Stimulated activated CD8-positive, alpha-beta memory T cell treated with anti-CD3 and anti-CD28 coated beads, Interleukin-4, amount 100 ng/mL, for 24 hours (primary cell): ENCODE measurements at places on chromosomes 11 and 22.
A peak's percentile ranks its signal among the peaks of the same experiment; 100 is the strongest.

DNA sequence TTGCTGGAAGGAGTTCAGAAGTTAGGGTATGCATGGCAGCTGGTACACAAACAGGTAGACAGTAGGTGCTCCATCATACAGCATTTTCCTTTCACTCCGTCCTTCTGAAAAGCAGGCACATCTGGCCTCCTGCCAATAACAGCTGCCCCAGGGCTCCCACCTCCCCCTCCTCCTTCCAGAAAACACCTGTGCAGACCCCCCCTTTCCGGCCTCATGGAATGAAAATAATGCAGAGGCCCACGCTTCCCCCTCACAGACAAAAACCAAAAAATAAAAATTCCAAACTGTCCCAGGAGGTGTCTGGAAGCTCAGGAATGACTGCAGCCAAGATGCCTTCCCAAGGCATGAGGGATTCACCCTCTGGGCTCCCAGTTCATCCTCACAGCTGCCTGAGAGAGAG is 185.5 kb downstream of the MN1 start:
- no peak for DNase-seq

- DNase-seq = no peak
These were observed 4.3 kb downstream of the BCO2 start for GRCh38 chr11:112179601-112180000.

GRCh38 chr11:123796226-123796625 is 9.9 kb downstream of the OR6M1 start:
- no peak for DNase-seq

- no peak for DNase-seq
These were observed 1473.6 kb downstream of the BRD1 start for GRCh38 chr22:48354096-48354495.

- DNase-seq = no peak
These were observed 295.6 kb downstream of the CASP12 start for GRCh38 chr11:104602643-104603042.

DNA sequence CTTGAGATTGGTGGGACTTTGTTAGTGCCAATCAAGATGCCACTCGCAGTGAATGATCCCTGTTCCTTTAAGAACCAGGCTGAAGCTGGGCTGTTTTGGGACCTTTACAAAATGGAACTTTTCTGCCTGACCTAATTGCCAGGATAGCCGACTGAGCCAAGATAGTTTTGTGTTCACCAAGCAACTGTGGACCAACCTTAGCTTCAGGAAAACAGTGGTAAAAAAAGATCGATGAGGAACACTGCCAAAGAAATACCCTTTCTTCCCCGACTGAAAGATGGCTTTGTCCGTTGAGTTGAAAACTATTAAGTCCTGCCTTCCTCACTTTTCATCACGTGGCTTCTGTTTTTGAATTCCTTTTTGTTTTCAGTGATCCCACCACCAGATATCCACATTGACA is 157.9 kb upstream of the SORL1-AS1 start:
- no peak for DNase-seq

DNA sequence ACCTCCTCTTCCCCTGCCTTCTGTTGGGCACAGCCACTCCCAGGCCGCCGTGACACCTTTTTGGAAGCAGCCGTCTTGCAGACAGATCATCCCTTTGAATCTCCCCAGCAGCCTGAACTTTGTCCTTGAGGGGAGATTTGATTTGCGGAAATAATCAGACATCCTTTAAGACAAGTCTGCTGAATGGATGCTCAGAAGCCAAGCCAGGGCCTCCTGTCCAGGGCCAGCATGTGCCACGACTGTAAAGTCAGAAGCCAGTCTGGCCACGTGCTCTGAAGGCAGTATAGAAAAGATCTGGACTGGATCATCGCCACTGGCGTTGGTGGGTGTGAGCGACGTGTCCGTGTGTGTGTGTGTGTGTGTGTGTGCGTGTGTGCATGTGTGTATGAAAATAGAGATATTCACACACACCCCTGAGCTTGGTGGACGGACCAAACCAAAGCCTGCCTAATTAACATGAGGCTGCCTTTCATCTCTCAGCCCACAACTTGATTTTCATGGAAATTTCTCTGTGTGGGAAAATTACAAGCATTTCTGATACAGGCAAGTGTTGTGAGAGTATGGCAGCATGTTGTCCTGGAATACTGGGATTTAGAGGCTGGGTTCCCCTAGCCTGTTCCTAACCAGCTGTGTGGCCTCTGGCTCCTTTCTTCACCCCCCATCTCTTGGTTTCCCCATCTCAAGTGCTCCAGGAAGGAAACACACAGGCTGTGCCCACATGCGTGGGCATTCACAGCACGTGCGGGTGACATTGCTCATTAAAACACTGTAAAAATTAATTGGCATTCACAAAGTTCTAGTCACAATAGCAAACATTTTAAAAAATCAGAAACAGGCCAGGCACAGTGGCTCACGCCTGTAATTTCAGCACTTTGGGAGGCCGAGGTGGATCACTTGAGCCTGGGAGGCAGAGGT is 61.8 kb upstream of the WNT7B start:
- no peak for DNase-seq

DNA sequence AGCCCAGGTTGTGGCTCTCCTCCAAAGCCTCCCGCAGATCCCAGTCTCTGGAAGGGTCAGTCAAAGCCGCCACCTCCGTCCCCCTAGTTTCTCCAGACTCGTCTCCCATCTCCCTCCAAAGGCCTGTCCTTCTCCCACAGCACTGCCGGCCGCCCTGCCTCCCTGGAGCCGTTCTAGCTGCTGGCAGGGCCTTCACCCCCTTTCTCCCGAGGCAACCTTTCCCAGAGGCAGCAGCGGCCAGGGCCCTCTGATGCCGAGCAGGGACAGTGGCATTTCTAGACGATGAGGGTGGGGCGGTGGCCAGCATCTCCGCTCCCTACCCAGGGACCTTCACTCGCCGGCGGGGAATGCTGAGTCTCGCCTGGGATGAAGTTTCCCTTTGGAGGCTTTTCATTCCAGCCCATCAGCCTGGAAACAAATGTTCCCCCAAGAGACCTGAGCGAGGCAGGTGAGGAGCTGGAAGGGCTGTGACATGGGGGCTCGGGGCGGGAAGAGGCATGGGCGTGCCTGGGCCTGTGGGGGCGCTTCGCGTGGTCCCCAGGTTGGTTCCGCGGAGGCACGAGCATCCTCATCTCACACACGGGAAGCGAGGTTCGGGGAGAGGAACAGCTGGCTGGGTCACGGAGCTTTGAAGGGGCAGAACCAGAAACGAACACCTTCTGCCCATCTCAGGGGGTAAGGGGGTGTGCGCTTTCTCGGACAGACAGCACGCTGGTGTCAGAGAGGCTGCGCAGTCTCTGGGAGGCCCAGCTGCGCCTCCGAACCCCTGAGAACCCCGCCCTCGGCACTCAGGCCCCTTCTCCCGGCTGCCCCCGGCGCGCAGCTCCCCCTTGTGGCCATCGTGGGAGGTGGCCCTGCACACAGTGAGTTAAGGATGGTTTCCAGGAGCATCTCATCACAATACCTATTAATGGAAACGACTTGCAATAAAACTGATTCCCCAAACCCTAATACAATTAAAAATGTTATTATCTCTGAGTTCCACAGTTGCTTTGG is 18.1 kb upstream of the KLHL35 start:
- peak; percentile 30 for DNase-seq

GRCh38 chr22:38018938-38019827 is 34.8 kb upstream of the SOX10 start:
- no peak for DNase-seq

- DNase-seq = no peak
These were observed 13.2 kb downstream of the EMID1 start for GRCh38 chr22:29218758-29219408.

GRCh38 chr11:83070731-83071566 is 748 bp downstream of the RAB30 start:
- DNase-seq = peak; percentile 17

- no peak for DNase-seq
These were observed 259.5 kb upstream of the CCDC90B start for GRCh38 chr11:83545494-83546260.

GRCh38 chr22:35313311-35314121 is 13.8 kb downstream of the TOM1 start:
- no peak for DNase-seq

GRCh38 chr11:68749229-68750123 is 1.8 kb downstream of the TESMIN start:
- no peak for DNase-seq

- no peak for DNase-seq
These were observed 19.6 kb downstream of the KCTD21 start for GRCh38 chr11:78168539-78169477.

GRCh38 chr11:35166369-35167360 is 27.7 kb downstream of the CD44 start:
- no peak for DNase-seq

DNA sequence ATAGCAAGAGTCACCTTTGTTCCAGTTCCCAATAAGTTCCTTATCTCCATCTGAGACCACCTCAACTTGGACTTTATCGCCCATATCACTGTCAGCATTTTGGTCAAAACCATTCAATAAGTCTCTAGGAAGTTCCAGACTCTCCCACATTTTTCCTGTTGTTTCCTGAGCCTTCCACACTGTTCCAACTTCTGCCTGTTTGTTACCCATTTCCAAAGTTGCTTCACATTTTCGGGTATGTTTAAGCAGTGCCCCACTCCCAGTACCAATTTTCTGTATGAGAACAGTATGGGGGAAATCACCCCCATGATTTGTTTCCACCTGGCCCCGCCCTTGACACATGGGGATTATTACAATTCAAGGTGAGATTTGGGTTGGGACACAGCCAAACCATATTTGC is 26.7 kb downstream of the BCL2L13 start:
- DNase-seq = no peak

- DNase-seq = no peak
These were observed 177.1 kb upstream of the RAG2 start for GRCh38 chr11:36775130-36775529.

GRCh38 chr22:29879753-29880152 is 3.2 kb upstream of the MTMR3 start:
- DNase-seq = no peak

- no peak for DNase-seq
These were observed 25.4 kb downstream of the NEU3 start for GRCh38 chr11:75014129-75014528.

- DNase-seq = no peak
These were observed 9.4 kb upstream of the DERL3 start for GRCh38 chr22:23847991-23848864.

DNA sequence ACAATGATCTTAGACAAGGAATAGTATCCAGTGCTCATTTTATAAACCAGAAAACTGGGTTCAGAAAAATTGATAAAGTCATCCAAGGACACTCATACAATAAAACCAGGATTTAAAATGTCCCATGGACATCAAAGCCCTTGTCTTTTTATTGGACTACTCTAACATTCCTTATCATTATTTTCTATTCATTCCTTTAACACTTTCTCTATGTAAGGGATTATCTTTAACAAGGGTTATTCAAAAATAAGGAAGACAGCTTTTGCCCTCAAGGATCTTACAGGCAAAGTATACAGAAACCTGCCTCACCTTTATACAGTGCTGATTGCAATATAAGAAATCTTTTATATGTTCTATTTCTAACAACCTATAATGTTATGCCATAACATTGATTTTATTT is 790.8 kb downstream of the DLG2 start:
- DNase-seq = no peak

- no peak for DNase-seq
These were observed 63.5 kb downstream of the CRYBB2 start for GRCh38 chr22:25282671-25283561.

GRCh38 chr11:111185266-111185665 is 60.3 kb upstream of the POU2AF2 start:
- no peak for DNase-seq

- DNase-seq = no peak
These were observed 49.2 kb upstream of the OR4B1 start for GRCh38 chr11:48167380-48167779.

DNA sequence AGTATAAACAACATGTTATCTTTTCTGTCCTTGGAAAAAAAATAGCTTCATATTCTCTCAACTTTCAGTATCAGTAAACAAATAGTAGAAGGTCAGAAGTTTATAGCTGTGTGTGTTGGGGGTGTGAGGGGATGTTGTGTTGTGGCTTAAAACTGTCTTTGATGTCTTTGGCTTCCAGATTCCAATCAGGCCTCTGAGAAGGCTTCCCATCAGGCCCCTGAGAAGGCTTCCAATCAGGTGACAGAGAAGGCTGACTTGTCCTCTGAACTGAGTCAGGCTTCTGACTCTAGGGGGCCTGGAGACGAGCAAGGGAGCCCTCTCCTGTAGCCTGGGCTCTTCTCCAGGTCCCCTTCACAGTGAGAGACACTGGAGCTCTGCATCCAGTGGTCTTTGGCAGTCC is 9.3 kb downstream of the MTFP1 start:
- no peak for DNase-seq

- DNase-seq = no peak
These were observed 17.0 kb upstream of the SUSD2 start for GRCh38 chr22:24164243-24164642.

GRCh38 chr11:67613313-67613959 is 6.7 kb downstream of the NDUFV1 start:
- DNase-seq = no peak
